ENCODE measurements at places on chromosomes 3 and 15. TPM values are rescaled to one million over a fixed set of nuclear protein-coding genes. Genes with fewer than 3 reads are reported as not detected.

Gene IL17RE
- 0.39 TPM for total RNA-seq

Gene ZNF80
- 0.12 TPM for total RNA-seq

Gene SLC22A14
- total RNA-seq = not detected

Gene TGM4
- not detected for total RNA-seq

Gene STX19
- total RNA-seq = 0.18 TPM

Gene ZNF717
- 13.8 TPM for total RNA-seq

Gene DGKG
- total RNA-seq = 0.29 TPM

Gene VILL
- total RNA-seq = 27.3 TPM

Gene HTR3E
- total RNA-seq = not detected

Gene EIF2B5
- total RNA-seq = 48.1 TPM

Gene ELL3
- 1.7 TPM for total RNA-seq

Gene ZBBX
- total RNA-seq = not detected

Gene GOLGA8A
- 185 TPM for total RNA-seq

Gene TRIM71
- not detected for total RNA-seq

Gene CHDH
- 0.43 TPM for total RNA-seq

Gene NRG4
- total RNA-seq = not detected

Gene MYO5A
- 23.8 TPM for total RNA-seq

Gene GASK1A
- total RNA-seq = not detected

Gene AGTR1
- total RNA-seq = not detected

Gene SLC25A26
- 17.2 TPM for total RNA-seq

Gene ISL2
- 0.12 TPM for total RNA-seq

Gene NR2F2
- total RNA-seq = not detected

Gene CISH
- 389 TPM for total RNA-seq

Gene CPLX3
- 0.12 TPM for total RNA-seq

Gene GNAT1
- total RNA-seq = not detected

Gene IMPG2
- 0.45 TPM for total RNA-seq

Gene PLCH1
- 0.15 TPM for total RNA-seq

Gene LSAMP
- not detected for total RNA-seq

Gene CP
- total RNA-seq = not detected

Gene PLIN1
- total RNA-seq = not detected

Gene WDR93
- total RNA-seq = not detected

Gene C3orf85
- not detected for total RNA-seq

Gene FOXB1
- 0.86 TPM for total RNA-seq

Gene UBL7
- total RNA-seq = 51.2 TPM

Gene ACKR4
- not detected for total RNA-seq

Gene NAA50
- total RNA-seq = 85.6 TPM

Gene ALG1L2
- 0.70 TPM for total RNA-seq

Gene HCLS1
- 332 TPM for total RNA-seq

Gene STAB1
- total RNA-seq = not detected

Gene ZIC4
- total RNA-seq = not detected
